ENCODE measurements at places on chromosomes 13 and 19.
A peak's percentile ranks its signal among the peaks of the same experiment; 100 is the strongest.

DNA sequence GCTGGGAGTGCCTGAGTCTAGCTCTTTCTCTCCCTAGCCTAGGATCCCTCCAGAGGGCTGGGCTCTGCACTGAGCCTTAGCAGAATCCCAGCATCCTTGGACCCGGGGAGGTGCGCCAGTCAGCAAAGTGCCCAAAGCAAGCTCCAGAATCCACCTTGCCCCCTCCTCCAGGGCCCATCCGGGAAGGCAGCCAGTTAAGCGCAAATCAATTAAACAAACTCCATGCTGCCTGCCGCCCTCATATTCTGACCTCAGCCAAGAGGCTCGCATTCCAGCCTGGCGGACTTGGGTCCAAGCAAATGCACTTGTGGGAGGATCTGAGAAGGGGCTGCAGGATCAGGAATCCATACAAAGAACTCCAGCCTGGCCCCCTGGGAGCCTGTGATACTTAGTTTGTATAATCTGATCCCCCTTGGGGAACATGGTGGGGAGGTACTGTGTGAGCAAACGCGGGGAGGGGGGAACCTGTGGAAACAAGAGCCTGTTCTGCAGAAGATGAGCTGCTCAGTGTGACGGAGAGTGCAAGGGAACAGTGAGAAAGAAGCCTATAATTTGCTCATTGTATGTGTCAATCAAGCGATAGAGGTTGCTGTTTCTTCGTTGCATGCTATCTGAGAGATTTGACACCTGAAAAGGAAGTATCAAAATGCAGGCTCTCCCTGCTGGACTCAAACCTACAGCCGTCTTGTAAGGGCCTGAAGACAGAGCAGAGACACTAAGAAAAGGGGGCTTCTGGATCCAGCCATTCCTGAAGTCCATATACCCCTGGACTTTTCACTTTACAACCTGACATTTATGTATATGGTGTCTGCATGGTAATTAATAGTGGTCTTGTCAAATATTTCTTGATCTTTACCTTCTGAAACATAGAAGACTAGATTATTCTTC, 29.4 kb downstream of the ZNRF4 start:
- DNase-seq = no peak

DNA sequence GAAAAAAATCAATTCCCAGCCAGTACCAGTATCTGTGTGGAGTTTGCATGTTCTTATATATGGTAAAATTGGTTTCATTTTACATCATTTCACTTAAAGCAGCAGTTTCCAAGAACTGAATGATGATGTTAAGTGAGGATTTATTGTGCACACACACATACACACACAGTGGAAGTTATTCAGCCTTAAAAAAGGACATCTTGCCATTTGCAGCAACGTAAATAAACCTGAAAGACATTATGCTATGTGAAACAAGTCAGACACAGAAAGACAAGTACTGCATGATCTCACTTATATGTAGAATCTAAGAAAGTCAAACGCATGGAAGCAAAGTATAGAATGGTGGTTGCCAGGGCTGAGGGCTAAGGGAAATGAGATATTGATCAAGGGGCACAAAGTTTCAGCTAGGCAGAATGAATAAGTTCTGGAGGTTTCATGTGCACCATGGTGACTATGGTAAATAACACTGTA, 5.3 kb downstream of the SIGLECL1 start:
- no peak for DNase-seq

GRCh38 chr13:108816375-108816774, 187.0 kb downstream of the MYO16 start:
- no peak for DNase-seq

DNA sequence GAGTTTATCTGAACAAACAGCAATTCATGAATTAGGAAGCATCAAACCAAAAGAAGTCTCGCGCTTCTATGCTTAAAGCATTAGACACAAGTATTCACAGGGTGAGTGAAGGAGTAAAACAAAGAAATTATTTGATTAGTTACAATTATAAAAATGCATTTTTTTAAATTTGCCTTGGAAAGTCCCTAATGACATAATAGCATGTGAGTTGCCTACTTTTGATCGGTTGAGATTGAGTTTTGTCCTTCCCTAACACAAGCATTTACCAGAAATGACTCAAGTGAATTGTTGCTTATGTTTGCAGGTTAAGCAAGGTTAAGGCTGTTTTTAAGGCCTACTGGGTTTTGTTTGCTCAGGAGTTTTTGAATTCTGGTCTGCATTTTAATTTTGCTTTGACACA, 389 bp upstream of the ZNF649 start:
- DNase-seq = no peak

DNA sequence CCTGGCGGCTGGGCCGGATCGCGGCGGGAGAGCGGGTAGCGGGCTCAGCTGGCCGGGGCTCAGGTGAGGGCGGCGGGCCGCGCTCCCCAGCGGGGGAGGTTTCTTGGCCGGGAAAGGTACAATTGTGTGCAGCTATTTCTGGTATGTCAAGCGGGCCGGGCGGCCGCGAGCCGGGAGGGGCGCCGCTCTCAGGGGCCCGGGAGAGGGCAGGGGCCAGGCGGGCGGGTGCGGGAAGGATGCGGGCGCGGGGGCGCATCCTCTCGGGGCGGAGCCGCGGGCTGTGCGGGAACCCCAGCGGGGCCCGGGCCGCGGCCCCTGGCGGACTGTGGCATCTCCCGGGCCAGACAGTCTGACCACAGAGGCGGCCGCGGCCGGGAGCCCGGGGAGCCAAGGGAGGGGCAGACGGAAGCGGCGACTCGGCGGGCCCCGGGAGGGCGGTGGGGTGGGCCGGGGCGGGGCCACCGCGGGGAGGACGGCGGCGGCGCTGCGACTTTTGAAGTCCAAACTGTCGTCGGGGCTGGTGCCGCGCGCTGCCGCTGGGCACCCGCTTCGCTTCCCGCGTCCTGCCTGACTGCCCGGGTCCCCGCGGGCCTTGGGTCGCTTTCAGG, at the start of gene LMO7:
TSS of gene LMO7 (plus strand) at position 503 of the 608 bp plus-strand sequence. CDS start 328 bp downstream, outside the sequence.
- peak; percentile 50 for DNase-seq

DNA sequence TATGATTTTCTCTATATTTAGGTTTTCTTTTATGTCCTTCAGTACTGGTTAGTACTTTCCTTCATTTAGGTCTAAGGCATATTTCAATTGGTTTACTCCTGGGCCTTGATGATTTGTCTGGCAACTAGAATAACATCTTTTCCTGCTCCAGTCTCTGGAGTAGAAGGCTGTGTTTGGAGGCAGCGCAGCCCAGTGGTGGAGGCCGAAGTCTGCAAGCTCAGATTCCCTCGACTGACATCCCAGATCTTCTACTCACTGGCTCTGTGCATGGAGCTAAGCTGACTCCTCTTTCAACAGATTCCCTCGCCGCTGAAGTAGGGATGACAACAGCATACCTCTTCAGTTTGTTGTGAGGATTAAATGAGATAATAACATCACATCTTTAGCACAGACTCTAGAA, 141.0 kb downstream of the RAP2A start:
- DNase-seq = peak; percentile 21

DNA sequence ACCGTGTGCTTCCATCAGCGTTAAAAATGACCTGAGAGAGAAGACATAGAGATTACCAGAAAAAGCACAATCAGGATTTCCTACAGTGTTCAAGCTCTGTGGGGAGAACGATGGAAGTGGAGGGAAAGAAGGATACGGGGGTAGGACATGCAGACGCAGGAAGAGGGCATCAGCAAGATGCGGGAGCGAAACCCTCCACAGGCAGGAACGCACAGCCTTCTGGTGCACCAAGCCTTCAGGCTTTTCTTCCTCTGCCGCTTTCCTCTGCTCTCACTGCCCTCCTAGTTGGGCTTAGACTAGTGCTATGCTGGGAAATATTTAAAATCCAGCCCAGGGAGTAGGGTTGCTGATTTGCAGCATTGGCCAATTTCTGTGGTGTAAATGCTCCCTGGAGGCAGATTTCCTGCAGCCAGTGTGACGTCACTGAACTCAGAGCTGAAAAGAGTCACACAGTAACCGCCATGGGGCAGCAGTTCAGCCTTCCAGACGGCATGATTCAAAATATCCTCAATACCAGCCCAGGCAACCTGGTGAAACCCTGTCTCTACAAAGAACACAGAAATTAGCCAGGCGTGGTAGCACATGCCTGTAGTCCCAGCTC, 205.1 kb upstream of the SOX1 start:
- DNase-seq = no peak

DNA sequence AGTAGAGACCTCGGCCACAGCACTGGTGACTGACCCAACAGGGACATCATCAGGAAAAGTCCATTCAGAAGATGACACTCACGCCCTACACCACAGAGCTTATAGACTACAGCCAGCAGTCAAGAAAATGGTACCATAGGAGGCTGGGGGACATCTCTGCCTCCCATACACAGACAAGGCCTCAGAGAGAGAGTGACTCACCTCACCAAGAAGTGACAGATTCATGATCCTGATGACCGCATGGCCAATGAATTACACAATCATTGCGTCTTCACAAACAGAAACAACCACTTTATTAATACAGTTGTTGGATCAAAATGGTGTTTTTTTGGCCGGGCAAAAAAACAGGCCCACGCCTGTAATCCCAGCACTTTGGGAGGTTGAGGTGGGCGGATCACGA, 260.8 kb upstream of the TSHZ3 start:
- no peak for DNase-seq

DNA sequence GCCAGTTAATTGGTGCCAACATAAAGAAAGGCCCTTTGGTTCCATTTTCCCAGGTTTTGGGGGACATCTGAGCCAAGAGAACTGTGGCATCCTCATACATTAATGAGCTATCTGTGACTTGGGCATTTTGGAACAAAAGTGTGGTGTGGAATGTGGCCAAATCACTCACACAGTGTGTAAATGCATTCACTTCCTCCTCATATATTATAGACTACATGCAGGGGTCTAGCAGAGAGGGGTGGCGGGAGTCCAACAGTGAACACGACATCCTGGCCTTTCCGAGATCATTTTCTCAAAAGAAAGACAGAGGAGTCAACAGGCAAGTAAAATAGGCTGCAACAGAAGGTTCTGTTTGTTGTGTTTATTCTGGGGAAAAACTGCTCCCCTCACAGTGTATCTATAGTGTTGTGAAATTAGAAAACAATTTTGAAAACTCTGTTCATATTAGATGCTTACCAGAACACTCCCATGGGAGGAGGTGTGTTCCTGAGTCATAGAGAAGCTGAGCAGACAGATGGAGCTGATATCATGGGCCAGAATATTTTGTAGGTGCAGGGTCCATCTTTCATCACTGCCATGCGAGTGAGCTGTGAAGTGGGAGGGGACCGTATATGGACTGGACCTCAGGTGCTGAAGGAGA, 36.9 kb downstream of the PABPC3 start:
- no peak for DNase-seq

DNA sequence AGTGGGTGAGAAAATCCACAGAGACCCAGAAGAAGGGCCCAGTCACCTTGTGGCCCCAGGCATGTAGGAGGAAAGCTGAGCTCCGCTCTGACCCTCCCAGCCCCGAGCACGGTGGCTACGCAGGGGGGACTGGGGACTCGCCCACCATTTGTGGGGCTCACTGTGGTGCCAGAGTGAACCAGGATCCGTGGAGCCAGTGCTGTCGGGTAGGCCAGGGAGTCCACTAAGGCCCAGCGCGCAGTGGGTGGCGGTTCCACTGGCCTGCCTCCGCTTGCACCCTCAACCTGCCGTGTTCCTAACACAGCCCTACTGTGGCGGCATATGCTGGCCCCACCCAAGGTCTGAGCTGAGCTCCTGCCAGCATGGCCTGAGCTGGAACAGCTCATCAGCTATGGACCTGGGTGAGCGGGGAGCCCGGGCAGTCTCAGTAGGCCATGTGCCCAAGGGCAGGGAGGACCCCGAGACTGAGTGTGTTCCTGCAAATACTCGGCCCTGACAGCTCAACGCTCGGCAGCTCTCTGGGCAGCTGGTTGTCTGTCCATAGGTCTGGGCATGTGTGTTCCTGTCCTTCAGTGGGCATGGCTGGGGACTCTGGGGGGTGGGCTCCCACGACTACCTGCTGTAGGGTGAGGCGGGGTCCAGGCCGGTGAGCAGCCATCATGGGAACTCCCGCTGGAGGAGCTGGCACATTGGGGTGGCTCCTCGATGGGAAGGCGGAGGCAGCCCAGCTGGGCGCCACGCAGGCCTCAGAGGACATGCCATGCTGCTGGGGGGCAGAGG, 36.6 kb downstream of the CEBPG start:
- no peak for DNase-seq

- DNase-seq = peak; percentile 40
Measured at GRCh38 chr13:109787135-109787954, 962 bp upstream of the IRS2 start.

GRCh38 chr19:15464394-15465385, at the start of gene RASAL3:
Gene RASAL3, minus strand, starts transcription at chr19:15464544. Its CDS starts 186 bp downstream, at chr19:15464358.
- no peak for DNase-seq

GRCh38 chr13:59211606-59212005, 952.1 kb downstream of the DIAPH3 start:
- DNase-seq = no peak

DNA sequence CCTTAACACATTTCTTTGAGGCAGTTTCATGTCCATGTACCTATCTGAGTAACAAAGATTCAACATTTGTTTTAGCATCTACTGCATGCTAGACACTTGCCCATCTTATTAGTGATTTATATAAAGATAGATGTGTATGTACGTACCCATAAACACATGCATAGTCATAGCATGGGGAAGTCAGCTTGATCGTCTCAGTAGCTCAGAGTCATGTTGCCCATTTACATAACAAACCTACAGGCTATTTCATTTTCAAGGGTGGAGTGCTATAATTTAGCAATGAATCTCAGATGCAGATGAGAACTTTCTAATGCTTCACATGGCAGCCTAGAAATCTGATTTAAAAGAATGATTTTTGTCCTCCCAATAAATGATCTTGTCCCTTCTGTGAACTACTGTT, 23.5 kb downstream of the FLT1 start:
- no peak for DNase-seq

- no peak for DNase-seq
Measured at GRCh38 chr19:2081873-2082810, 14.0 kb downstream of the MOB3A start.

GRCh38 chr13:113272701-113273181, 24.3 kb upstream of the LAMP1 start:
- no peak for DNase-seq

DNA sequence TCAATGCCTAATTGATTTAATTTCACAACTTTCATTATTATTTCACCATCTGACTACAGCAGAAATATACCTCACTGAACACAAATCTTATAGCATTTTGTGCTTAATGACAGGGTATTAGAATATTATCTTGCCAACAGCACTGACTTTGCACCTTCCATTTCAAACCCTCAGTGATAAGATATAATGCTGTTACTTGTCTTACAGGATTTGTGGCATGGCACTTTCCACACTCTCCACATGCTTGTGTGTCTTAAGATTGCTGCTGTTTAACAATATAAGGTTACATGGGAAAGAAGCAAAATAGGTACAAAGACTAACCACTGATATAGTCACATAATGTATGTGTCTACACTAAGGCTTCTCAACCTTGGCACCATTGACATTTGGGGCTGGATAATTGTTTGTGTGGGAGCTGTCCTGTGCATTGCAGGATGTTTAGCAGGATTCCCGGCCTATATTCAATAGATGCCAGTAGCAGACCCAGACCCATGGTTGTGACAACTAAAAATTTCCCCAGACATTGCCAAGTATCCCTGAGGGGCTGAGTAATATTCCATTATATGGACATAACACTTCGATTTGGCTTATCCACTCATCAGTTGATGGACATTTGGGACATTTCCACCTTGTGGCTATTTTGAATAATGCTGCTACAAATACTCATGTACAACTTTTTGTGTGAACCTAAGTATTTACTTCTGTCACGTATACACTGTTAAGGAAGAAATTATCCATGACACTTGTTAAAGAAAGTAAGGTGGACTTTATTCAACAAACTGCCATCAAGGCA, 5.7 kb upstream of the DIAPH3 start:
- DNase-seq = no peak

Data from left ventricle myocardium inferior (tissue), 1 donor.